ENCODE measurements at places on chromosomes 11 and 22.

DNA sequence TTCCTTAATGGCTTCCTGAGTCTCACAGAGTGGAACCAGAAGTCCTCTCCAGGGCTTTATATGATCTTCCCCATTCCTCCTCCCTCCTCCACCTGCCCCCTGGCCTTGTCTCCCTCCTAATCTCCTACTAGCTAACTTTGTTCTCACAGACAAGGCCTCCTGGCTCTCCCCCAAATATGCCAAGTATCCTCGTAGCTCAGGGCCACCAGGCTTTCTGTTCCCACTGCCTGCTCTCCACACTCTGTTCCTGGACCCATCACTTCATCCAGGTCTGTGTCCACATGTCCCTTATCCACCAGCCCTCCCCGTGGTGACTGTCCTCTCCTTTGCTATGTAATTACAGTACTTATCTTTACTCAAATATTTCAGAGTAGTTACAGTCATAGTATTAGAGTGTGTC lies 23.2 kb upstream of the LMO1 start:
- no peak for DNase-seq
- H3K27me3 ChIP-seq, result no peaks in the 10 kb centered on the region
- H3K4me1 ChIP-seq, result no peaks in the 10 kb centered on the region

DNA sequence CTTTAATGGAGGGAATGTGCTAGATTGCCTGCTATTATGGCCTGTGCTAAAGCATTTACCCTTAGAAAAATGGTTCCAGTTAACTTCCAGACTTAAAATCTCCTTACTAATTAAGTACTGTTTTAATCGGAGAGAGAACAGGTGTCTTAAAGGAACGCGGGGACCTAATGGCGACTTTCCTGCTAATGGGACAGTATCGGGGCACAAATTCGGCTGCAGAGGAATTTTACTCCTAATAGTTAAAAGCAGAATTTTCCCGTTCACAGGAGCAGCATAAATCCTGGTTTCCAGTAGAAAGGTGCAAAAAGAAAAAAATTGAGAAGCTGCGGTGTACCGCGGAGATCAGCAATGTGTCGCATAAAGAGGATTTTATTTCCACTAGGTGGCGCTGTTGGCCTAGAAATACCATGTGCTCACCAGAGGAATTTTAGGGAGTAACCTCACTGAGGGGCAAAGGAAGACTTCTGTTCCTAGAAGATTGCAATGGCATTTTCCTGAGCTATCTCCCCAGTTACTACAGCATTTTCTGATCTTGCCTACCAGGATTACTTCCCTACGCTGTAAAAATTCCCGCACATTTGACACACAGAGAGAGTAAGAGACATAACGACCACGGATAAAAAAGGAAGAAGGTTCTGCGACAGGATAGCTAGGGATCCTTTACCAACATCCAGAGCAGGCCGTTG lies 44.5 kb downstream of the ZNF280B start:
- no peak overlapping the region for H3K4me3 ChIP-seq
- H3K27me3 ChIP-seq, result peaks cover 18% of the 10 kb centered on the region
- H3K27ac ChIP-seq, result no peak overlapping the region
- DNase-seq, result no peak
- H3K4me1 ChIP-seq, result no peaks in the 10 kb centered on the region

DNA sequence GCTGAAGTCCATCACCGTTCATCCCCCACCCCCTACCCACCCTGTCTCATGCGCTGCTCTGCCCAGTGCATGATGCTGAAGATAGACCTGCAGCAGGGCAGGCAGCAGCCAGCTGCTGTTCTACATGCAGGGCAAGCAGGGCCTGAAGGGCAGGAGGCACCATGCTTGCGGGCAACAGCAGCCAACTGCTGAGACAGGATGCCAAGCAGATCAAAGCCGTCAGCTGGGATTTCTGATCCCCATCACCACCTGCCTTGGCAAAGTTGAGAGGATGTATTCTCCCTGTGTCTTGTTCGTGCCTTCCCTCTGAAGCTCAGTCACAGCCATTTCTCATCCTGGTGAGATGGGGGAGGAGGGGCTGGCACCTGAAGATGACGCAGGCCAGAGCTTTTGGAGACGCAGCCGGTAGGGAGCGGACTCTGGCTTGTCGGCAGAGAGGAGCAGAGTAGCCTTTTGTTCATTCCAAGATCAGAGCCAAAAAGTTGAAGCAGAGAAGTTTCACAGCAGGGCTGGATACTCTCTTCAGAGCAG lies 227.0 kb downstream of the GRIK4 start:
- H3K4me3 ChIP-seq, result no peak overlapping the region
- no peak overlapping the region for H3K27ac ChIP-seq
- no peaks in the 10 kb centered on the region for H3K36me3 ChIP-seq
- DNase-seq, result no peak
- no peaks in the 10 kb centered on the region for H3K27me3 ChIP-seq
- no peaks in the 10 kb centered on the region for H3K4me1 ChIP-seq

GRCh38 chr22:20203552-20204201 lies 52.8 kb upstream of the CCDC188 start:
- no peaks in the 10 kb centered on the region for H3K27me3 ChIP-seq
- H3K4me3 ChIP-seq, result no peak overlapping the region
- DNase-seq, result no peak
- H3K27ac ChIP-seq, result no peak overlapping the region

- H3K36me3 ChIP-seq, result no peaks in the 10 kb centered on the region
- no peak for DNase-seq
- H3K27ac ChIP-seq, result no peak overlapping the region
- H3K27me3 ChIP-seq, result no peaks in the 10 kb centered on the region
These were observed 340.8 kb downstream of the MN1 start for GRCh38 chr22:27460591-27461347.

GRCh38 chr22:30245985-30246813 lies at the start of gene LIF:
Gene LIF, minus strand, starts transcription at chr22:30246759. Its CDS starts 64 bp downstream, at chr22:30246695.
- H3K27me3 ChIP-seq, result no peaks in the 10 kb centered on the region
- H3K4me1 ChIP-seq, result no peaks in the 10 kb centered on the region
- peak within 1 kb of the TSS; percentile 59 for H3K4me3 ChIP-seq
- no peak for DNase-seq

- no peak overlapping the region for H3K4me3 ChIP-seq
- DNase-seq, result no peak
- no peaks in the 10 kb centered on the region for H3K27me3 ChIP-seq
- no peaks in the 10 kb centered on the region for H3K4me1 ChIP-seq
These were observed 27.9 kb downstream of the SBF1 start for GRCh38 chr22:50446708-50447575.

GRCh38 chr11:111540114-111540936 lies at the start of gene LAYN:
Gene LAYN, plus strand, starts transcription at chr11:111540720. Its CDS starts 124 bp downstream, at chr11:111540844.
- peaks cover 3% of the 10 kb centered on the region for H3K27me3 ChIP-seq
- DNase-seq, result peak; percentile 63
- H3K36me3 ChIP-seq, result no peaks in the 10 kb centered on the region
- H3K4me3 ChIP-seq, result peak within 1 kb of the TSS; percentile 91
- no peaks in the 10 kb centered on the region for H3K4me1 ChIP-seq

DNA sequence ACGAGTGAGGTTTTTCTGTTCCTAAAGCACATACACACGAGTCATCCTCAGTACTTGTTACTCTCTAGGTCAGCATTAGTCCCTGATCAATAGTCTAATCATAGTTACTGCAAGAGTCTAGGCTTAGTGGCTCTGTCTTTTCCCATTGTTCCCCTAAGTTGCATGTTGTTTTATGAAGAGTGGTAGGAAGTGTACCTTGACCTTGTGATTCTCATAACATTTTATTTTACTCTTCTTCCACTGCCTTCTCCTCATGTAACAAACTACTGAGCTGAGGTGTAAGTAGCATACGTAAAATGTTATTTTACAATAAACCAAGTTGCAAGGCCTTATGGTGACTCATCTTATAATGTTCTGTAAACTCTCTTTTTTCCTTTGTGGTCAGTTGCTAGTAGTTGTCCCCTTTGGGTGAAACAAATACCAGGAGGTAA lies 15.0 kb downstream of the METTL15 start:
- H3K4me3 ChIP-seq, result no peak overlapping the region
- H3K27ac ChIP-seq, result no peak overlapping the region
- no peaks in the 10 kb centered on the region for H3K4me1 ChIP-seq
- DNase-seq, result no peak
- H3K27me3 ChIP-seq, result no peaks in the 10 kb centered on the region
- H3K36me3 ChIP-seq, result no peaks in the 10 kb centered on the region

DNA sequence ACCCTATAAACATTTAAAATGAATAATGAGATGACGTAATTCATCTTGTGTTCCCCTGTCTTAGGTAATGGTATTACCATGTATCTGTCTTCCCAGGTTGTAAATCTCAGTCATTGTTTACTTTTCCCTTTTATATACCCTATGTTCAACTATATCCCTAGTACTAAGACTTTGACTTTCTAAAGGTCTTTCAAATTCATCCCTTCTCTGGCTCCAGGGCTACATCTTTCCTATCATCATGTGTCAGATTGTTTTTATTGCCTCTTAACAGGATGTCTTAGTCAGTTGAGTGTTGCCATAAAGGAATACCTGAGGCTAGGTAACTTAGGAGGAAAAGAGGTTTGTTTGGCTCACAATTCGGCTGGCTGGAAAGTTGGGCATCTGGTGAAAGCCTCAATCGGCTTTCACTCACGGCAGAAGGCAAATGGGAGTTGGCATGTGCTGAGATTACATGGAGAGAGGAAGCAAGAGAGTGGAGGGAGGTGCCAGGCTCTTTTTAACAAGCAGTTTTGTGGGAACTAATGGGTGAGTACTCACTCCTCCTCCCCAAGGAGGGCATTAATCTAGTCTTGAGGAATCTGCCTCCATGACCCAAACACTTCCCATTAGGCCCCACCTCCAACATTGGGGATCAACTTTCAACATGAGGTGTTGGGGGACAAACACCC lies 11.6 kb upstream of the DLAT start:
- no peak for DNase-seq
- H3K36me3 ChIP-seq, result peaks cover 3% of the 10 kb centered on the region
- no peaks in the 10 kb centered on the region for H3K4me1 ChIP-seq

Measured in breast epithelium (tissue), 4 donors.